ENCODE measurements at places on chromosomes 2 and 18.
A peak's percentile ranks its signal among the peaks of the same experiment; 100 is the strongest.

DNA sequence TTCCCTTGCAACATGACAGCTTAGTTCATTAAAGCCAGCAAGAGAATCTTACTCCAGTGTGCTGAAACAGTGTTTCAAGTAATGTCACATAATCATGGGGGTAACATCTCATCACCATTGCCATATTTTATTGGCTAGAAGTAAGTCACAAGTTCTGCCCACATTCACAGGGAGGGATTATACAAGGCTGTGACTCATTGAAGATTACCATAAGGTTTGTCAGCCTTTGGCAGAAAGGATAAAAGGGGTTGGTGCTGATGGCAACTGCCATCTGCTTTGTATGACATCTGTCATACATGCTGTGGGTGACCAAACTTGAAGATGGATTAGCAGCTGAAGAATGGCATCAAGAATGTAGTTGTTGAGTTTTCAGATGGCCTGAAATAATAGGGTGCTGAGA, 61.2 kb downstream of the KCNE4 start:
- no peak for ATAC-seq

GRCh38 chr2:41084321-41084720, 632.4 kb upstream of the SLC8A1 start:
- no peak for ATAC-seq

DNA sequence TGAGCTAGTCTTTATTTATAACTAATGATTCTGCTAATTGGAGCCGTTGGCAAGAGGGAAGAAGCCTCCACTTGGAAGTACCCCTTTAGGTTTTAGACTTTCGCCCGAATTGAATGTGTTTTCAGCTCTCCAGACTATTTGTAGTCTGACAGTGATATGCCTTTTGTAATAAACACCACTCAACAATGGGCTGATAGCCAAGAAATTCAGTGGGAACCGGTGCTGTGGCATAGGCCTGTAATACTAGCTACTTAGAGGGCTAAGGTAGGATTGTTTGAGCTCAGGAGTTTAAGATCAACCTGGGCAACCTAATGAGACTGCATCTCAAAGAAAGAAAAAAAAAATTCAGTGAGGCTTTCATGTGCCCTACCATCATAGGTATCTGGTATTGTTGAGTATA, 13.6 kb upstream of the ZSCAN30 start:
- no peak for ATAC-seq

GRCh38 chr18:58321986-58322385, 278.0 kb downstream of the NEDD4L start:
- peak; percentile 97 for ATAC-seq

- no peak for ATAC-seq
Observed at GRCh38 chr2:12463189-12463588, 253.5 kb upstream of the TRIB2 start.

GRCh38 chr2:71892896-71893295, 254.8 kb downstream of the CYP26B1 start:
- ATAC-seq = no peak

GRCh38 chr2:202782940-202783558, 88.5 kb downstream of the ICA1L start:
- no peak for ATAC-seq

GRCh38 chr2:95271381-95271971, 2.8 kb upstream of the PROM2 start:
- ATAC-seq = no peak

DNA sequence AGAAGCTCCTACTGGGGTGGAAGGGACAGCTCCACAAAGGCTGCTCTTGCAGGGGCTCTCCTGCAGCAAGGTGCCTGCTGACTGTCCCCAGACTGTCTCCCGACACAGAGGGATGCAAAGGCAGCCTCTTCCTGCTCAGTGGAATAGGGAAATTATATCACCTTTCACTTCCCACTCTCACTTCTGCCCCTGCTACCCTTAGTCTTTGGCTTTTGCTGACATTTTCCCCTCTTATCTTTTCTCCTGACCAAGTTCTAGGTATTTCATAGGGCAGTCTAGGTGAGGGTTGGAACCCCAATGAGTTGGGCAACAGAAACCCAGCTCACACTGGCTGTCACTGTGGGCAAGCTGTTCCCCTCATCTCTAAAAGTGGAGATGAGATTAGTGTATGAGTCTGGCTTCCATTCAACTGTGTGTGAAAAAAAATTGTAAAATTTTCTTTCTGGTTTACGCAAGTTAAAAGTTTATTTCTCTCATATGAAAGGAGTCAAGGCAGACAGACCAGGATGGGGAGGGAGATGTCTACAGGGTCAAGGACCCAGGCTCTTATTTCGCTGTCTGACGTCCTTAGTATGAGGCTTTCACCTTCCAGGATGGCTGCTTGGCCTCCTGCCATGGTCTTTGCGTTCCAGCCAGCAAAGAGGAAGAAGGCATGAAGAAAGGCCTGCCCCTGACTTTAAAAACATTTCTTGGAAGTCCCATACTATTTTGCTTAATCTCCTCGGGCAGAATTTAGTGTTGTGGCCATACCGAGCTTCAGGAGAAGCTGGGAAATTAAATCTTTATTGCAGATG, 7.5 kb upstream of the MOCOS start:
- ATAC-seq = peak; percentile 18

GRCh38 chr2:58271826-58272225, 30.7 kb upstream of the FANCL start:
- ATAC-seq = no peak

- ATAC-seq = no peak
Observed at GRCh38 chr2:234044157-234044556, 6.3 kb upstream of the SPP2 start.

GRCh38 chr2:1052771-1053191, 102.1 kb downstream of the SNTG2 start:
- no peak for ATAC-seq

DNA sequence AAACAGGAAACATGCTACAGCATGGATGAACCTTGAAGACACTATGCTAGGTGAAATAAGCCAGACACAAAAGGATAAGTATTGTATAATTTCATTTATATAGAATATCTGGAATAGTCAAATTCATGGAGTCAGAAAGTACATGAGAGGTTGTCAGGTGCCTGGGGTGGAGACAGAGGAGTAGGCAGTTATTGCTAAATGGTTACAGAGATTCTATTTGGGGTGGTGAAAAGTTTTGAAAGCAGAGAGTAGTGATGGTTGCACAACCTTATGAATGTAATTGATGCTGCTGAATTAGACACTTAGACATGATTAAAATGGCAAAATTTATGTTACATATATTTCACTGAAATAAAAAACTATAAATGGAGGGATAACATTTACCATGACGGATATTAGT, 197.4 kb downstream of the VAPA start:
- no peak for ATAC-seq

- no peak for ATAC-seq
Observed at GRCh38 chr18:10518595-10519255, 7.1 kb upstream of the NAPG start.

- ATAC-seq = no peak
Observed at GRCh38 chr18:6145645-6146306, 250.5 kb upstream of the TMEM200C start.

DNA sequence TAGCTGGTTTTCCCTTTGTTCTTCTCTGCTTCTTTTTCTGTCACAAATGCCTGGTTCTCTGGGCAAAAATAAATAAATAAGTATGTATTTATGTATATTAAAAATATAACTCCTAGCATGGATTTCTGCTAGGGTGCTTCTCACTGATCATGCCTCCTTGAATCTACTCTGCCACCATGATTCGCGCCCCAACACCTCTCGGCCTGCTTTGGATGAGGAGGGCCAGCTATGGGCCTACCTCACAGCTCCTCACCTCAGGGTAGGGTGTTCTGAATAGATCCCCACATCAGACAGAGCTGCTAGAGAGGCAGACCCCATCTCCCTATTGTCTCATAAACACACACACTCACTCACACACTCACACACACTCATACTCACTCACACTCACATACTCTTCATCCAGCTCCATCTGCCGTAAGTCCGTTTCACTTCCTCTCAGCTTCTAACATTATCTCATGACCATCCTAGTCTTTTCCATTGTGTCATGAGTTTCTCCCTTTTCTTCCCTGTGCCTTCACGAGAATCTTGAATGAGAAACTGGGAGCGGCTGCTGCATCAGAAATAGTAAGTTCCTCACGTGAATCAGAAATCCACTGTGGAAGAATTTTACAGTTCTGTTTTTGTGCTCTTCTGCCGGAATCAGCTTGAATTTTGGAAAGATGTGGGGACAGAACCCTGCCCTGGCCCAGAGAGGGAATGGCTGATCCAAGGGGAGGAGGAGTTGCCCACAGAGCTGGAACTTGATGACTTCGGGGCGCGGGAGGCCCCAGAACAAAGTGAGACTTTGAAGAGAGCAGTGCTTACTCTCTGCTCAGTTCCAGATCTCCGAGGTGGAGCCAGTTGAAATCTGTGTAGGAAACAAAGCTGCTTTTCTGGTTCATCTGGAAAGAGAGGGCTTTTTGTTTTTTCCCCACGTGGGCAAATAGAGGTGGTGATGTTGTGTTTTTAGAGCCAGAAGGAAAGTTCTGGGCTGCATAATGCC, 20.9 kb downstream of the ANXA4 start:
- peak; percentile 82 for ATAC-seq

- peak; percentile 60 for ATAC-seq
Observed at GRCh38 chr2:109376115-109376514, 237.7 kb downstream of the SEPTIN10 start.

DNA sequence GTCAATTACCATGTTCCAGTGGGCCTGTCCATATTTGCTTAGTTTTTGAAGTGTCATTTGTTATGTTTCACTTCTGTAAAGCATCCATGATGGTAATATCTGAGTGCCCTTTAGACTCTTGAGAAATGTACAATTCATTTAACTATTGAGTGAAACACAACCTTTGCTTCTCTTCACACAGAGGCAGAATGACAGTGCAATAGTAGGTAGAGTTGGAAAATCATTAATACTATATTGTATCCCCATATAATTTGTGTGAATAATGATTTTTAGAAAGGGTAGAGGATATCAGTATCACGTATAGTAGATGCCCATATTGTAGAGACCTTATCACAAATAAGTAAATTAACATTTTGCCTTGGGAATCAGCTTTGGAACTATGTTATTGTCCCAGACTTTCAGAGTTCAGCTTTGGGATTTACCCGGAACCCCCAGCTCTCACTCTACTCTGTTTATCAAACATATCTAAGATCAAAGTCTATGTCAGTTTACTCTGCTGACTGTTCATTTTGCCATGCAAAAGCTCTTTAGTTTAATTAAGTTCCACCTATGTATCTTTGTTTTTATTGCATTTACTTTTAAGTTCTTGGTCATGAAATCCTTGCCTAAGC, 172.7 kb upstream of the NOL4 start:
- ATAC-seq = no peak
